ENCODE measurements at places on chromosomes 4 and X.

- no peak for DNase-seq
Observed at GRCh38 chr4:36196145-36196913, 48.0 kb downstream of the ARAP2 start.

- no peak for DNase-seq
Observed at GRCh38 chrX:24696294-24696693, 2.6 kb downstream of the POLA1 start.

GRCh38 chrX:121761845-121762244, 714.4 kb downstream of the GLUD2 start:
- no peak for DNase-seq

GRCh38 chr4:67632492-67632891, 68.5 kb downstream of the UBA6 start:
- DNase-seq: no peak

DNA sequence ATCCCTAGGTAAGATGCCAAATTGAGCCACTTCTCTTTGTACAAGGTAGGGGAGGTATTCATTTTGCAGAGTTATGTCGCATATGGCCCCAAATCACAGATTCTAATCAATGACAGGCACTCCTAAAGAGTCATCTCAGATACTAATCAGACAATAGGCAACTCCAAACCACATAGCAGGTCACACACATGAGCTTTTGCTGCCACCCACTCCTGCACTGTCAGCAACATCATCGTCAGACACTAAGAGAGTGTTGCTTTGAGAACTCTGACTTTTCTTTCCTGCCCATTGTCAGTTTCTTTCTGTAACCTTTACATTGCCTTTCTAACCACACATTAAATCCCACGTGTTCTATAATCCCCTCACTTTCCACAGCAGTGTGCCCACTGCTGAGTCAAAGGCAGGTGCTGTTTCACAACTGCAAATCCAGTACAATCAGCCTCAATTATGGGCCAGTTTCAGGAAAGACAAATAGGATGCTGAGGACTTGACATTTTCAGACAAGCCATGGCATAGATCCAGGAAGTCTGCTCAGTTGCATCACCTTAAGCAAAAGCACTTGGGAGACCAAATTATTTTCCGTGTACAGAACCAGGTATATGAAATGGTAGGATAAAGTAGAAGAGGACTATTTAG, 23.5 kb downstream of the TMEM31 start:
- no peak for DNase-seq

GRCh38 chrX:123809854-123810375, 49.9 kb upstream of the XIAP start:
- DNase-seq: no peak

DNA sequence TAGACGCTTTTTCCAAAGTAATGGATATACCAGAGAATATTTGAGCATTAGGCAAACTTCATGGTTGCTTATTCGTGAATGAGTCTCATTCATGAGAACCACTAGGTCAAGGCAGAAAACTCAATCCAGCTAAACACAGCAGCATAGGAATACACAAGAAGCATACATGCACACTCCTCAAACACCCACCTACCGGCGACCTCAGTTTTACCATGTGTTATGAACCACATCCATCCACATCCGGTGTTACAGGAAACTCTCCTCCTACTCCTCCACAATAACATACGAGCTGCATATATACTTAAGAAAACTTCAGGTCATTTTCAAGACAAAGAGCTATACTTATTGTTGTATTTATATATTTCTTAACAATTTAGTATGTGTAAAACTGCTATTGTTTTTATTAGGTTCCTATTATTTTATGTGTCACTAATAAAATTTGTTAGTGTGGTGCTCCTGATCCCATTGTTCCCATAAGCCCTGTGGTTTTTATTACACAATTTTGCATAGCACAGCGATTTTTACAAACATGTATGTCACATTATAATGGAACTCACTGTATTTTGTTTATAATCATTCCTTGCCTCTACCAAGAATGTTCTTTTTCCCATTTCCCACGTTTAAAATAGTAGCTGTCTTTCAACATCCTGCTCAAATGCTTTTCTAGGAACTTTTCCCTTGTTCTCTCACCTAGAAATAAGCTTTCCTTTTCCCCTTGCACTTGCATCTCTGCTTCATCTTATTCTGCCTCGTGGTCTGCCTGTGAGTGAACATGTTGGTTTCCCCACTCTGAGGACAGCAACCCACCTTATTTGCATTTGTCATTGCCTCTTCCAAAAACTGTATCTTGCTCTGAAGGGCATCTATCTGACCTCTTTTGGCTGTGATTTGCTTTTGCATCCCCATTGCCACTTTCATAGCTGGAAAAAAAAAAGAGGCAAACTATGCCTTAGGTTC, 48.3 kb downstream of the STBD1 start:
- no peak for DNase-seq

- DNase-seq: no peak
Observed at GRCh38 chr4:158129694-158130093, 43.1 kb downstream of the GASK1B start.

DNA sequence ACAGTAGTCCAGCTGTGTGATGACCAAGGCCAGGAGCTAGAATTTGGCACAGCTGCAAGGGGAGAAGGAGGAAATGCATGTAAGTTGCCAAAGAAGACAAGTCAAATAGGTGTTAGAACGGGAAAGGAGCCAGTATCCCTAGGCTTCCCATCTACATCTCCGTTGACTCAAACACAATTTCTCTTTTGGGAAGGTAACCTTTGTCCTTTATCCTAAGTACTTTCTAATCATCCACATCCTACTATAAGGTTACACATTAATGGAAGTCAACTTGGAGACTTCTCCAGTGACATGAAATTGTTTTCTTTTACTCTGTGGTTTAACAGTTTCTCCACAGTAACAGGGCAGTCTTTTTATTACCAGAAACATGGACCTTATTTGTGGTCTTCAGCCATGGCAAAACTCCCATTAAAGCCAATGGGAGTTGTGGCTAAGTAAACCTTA, 620.0 kb downstream of the ANKRD50 start:
- no peak for DNase-seq

GRCh38 chr4:4969298-4969697, 50.0 kb downstream of the CYTL1 start:
- DNase-seq: no peak

- DNase-seq: no peak
Observed at GRCh38 chr4:145196747-145197146, 16.4 kb upstream of the OTUD4 start.

GRCh38 chr4:137892134-137892533, 350.0 kb downstream of the SLC7A11 start:
- DNase-seq: no peak

GRCh38 chrX:150037041-150037440, 98.8 kb upstream of the EOLA2 start:
- DNase-seq: no peak

DNA sequence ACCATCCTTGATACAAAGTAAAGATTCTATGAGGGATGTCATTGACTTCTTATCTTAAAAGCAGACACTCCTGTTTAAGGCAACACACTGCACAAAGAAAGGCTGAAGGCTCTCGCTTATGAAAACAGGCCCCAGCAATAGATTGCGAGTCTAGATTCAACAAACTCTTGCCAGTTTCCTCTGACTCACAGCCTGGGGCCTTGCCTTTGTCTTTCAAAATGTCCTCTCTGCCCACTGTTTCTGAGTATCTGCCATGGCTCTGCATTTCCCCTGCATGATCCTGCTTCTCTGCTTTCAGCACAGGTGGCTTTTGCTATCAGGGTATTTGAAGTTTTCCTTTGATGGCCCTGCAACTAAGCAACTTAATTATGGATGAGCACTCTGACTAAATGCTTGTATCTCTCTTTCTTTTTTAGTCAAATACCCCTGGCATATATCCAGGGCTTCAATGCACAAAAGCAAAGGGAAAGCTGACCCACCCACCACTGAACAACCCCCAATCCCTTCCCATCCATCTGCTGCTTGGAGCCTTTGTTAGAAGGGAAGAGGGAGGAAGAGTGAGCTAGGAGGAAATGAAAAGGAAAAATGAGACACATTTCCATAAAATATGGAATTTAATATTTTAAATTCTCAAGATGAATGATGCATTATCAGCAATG, 32.2 kb downstream of the NDP start:
- DNase-seq: no peak

DNA sequence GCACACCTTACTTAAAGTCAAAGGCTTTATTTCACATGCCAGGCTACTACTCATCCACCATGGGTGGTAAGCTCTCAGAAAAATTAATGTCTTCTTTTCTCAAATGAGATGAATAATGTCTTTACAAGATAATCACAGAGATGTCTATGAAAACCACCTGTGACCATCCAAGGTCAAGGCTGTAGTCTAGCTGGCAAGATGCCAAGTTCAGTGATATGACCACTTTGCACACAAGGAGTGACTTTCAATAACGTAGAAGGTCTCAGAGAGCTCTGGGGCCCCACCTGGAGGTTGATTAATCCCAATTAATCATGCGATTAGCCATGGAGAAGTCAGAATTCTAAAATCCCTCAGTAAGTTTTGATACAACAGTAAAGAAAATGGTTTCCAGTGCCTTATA, 20.5 kb downstream of the ANOS1 start:
- no peak for DNase-seq

DNA sequence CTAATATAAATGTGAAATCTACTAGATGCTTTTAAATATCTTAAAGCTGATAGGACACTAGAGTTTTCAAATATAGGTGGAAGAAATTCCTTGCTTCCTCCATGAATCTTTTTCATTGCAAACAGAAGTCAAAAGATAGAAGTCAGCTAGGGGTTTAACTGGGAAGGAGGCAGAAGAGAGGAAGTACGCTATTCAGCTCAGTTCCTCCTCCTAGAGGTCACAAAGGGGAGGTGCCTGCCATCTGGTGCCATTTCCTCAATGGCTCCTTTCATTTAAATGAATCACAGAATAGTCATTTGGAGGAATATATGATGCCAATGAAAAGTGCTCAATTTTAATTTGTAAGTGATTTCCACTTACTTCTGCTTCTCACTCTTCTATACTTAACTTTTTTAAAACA, 8.5 kb downstream of the COL25A1 start:
- no peak for DNase-seq

DNA sequence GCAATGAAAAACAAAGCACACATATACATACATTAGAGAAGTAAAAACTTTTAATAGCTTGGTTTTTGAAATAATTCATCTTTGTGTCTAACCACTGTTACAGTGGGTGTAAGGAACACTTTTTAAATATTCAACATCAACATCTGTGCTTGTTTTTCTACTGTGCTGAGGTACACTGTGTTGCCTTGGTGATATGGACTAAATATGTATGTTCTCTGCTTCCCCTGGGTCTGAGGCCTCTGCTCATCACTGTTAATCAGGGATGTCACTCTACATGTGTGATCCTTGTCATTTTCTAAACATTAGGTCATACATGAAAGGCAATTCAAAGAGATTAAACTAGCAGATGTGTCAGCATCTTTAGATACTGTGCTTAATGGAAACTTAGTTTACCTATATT, 10.9 kb downstream of the MCTS1 start:
- DNase-seq: no peak

DNA sequence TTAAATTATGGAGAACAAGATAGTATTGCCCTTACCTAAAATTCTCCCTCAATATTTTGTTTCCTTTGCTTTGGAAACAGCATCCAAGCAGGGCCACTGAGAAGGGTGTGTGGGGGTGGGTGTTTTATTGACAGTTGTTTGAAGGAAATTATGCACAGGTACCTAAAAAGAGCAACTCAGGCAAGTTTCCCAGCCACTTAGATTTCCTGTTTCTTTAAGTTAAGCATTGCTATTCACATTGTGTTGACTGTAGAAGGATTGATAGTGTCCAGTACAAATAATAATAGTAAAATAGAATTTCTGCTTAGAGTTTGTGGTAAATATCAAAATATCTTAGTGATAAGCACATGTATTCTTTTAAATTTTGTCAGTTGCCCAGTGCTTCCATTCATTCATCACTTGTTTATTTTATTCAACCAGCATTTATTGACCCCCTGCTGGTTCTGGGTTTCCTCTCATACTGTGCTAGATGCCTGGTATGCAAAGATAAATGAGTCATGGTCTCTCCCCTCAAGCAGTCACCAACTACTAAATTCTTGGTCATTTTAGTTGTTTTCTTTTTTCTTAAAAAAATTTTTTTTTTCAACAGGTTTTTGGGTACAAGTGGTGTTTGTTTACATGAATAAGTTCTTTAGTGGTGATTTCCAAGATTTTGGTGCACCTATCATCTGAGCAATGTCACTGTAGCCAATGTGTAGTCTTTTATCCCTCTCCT, 50.0 kb downstream of the GALNT7 start:
- DNase-seq: no peak

DNA sequence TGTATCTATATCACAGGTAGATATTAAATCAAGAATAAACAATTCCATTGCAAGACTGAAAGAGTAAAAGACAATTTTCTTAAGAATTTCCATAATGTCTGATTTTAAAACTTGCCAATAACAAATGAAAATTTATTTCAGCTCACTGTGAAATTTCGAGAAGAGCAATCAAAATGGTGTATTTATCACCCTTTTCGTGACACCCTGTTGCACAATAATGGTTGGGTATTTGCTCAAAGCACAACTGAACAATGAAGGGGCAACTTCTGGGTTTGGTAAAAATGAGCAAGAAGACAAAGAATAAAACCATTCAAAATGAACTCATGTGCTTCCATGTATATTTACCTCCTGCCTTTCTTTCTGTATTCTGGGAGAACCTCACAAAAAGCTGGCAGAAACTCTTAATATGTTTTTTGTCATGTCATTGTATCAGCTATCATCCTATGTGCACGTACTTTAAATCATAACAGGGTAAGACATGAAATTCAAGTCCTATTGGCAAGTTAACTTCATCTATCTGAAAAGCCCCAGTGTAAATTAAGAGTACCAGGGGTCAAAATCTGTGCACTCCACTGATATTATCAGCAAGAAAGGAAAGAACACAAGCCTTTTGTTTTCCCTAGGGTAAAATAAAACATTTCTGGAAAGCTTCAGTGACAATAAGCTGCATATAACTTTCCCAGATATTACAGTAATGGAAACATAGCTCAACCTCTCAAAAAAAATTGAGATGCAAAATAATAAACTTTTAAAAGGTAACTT, 126.9 kb upstream of the CBR4 start:
- no peak for DNase-seq

- no peak for DNase-seq
Observed at GRCh38 chr4:82791179-82791578, 7.4 kb downstream of the SCD5 start.

GRCh38 chr4:16790508-16790907, 107.9 kb downstream of the LDB2 start:
- DNase-seq: no peak

DNA sequence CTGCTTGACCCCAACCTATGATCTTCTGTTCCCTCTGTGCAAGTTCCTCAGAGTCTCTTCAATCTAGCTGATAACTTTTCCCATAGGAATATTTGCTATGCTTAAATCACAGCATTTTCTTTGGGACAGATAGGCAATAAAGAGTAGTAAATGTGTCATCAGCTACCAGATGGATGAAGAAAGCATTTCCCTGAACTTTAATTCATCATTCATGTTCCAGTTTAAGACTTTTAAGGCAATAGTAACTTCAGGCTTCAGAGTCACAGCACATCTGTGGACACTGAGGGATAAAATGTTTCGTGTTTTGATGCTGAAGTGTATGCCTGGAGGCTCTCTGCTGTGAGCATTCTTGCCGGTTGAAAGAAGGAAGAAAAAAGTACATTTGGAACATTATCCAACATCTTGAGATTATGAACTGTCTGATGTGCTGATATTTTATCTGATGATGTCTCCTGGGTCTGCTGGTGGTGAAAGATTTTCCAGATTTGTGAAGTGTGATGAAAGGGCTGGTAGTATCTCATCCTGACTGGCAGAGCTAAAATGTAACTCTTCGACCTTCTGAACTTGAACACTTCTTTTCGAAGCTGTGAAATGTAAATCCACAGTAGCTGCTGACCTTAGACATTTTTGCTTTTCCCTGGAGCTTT, 133.7 kb downstream of the DCLK2 start:
- DNase-seq: no peak

- no peak for DNase-seq
Observed at GRCh38 chr4:180377741-180378140, 1865.5 kb upstream of the TENM3 start.

All from stimulated activated CD8-positive, alpha-beta memory T cell treated with anti-CD3 and anti-CD28 coated beads, Interleukin-2, amount 100 ng/mL, for 48 hours (primary cell).